ENCODE measurements at places on chromosomes 7 and 10.

DNA sequence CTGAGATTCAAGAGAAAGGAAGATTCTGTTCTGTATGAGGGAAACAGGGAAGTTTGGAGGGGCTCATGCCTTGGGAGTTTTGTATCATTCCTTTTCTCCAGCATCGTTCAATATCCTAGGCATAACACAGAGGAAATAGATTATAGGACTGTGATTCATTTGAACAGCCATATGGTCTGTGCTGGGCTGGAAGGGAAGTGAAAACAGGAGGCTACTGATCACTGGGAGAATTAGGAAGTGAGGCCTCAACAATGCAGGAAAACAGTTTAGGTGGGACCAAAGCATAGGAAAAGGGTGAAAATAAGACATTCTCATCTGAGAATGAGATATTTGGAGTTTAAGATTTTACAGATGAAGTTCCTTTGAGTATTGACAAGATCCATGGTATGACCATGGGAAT, 70.7 kb upstream of the MKX start:
- no peak for DNase-seq

GRCh38 chr10:77552252-77552651, 85.4 kb downstream of the KCNMA1 start:
- DNase-seq: no peak

GRCh38 chr7:30479202-30480120, 877 bp upstream of the NOD1 start:
- DNase-seq: no peak

GRCh38 chr7:142645777-142646176, 103.5 kb upstream of the PRSS1 start:
- no peak for DNase-seq

GRCh38 chr7:138162236-138162635, 86.0 kb downstream of the AKR1D1 start:
- no peak for DNase-seq

DNA sequence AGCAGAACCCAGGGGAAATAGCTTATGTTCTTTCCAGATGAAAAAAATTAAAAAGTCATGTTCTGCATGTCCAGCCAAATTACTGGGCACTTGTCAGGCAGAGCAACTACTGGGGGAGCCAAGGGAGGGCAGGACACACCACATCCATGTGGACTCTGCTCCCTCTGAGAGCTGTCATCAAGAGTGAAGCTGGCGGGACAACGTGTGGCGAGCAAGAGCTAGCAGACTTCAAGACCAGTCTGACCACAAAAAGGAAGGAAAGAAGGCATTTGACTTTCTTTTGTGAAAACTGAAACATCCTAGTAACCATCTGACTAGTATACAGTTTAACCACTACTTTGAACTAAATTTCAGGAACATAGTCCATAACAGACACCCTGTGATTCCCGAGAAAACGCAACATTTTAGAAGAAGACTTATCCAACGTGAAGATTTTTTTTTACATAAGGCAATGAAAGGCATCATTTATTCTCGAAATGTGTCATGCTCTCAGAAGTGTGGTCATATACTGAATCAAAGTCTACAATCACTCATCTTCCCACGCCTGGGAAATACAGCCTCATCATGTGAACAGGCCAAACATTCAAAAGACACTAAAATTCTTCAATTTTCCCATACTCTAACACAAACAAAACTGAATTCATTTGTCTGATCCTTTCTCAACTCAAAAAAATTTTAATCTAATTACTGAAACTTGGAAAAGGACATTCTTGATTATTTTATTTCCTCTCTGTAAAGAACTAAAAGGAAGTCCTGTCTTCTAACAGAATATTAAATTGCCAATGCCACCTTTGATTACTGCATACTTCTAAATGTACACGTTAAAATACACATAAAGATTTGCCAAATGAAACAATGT, 15.5 kb downstream of the CYTH3 start:
- DNase-seq: no peak

DNA sequence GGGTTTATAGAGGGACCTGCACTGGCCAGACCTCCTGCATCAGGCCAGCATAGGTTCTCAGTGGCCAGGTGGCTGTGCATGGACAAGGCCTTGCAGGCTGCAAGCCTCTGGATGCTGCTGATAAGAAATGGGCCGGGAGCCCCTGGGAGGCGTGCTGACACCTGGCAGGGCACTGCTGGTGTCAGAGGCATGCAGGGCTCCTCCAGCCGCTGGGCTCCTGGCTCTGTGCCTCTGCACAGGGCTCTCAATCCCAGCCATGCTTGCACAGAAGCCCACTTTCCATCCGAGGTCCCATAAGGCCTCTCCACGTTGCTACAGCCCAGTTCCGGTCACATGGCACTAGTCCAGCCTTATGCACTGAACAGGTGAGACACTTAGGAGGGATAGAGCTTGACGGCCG, 27.3 kb downstream of the ANTXRL start:
- no peak for DNase-seq

GRCh38 chr7:38685851-38686250, 54.7 kb upstream of the AMPH start:
- no peak for DNase-seq

DNA sequence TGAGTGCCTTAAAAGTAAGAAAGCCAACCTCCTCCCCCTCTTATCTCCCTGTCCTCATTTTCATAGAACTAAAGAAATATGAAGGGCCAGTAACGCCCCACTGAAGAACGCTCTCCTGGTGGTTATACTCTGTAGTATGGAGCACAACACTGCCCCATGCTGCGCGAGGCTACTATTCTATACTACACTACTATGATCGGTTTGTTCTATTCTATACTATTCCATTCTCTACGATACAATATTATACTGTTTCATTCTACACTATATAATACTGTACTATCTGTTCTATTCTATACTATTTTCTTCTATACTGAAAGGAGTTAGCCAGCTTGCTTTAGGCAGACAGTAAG, 34.8 kb downstream of the DIP2C start:
- DNase-seq: no peak

DNA sequence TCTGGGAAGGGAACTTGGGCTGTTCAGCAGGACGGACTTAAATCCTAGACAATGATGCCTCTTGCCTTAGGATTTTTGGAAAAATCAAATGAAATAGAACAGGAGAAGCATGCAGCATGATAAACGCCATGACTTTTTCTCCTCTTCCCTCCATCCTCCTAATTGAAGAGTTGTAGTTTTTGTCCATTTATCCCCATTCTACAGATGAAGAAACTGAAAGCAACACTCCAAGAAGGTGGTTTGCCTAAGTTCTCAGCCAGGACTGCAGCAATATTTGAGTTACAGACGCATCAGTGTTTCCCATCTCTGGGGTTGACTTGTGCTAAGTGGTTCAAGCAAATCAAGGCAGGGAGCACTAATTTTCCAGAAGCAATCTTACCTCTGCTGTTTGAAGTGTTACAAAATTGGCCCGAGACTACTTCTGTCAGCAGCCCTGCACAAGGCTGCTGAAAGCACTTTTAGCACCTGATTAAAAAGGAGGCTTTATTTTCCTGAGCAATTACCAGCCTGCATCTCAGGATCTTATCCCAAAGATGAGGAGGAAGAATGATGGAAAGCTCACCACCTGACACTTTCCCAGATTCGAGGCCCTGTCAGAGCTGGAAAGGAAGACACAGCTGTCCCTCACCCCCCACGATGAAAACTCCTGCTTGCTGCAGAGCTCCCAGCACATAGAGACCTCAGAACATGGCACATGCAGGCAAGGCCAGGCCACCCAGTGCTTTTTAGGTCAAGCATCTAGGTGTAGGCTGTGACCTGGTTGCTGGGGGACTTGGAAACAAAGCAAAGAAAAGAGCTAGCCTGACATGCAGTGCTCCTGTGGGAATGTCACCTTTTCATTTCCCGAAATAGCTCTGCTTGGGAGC, 19.7 kb upstream of the C10orf71 start:
- DNase-seq: no peak

DNA sequence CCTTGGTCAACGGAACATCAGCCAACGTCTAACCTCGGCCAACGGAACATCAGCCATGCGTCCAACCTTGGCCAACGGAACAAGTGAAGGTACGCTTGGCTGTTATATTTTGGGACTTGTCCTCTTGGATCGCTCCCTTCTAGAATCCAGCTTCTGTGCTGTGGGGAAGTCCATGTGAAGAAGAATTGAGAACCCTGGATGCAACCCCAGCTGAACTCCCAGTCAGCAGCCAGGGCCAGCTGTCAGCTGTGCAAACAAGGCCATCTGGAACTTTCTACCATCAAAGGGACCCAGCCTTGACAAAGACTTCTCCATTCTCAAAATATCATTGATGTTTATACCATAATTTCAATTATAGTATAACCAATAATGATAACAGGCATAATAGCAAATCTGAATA, 43.3 kb upstream of the ITGA8 start:
- DNase-seq: no peak

All from HEK293T (cell line).